ENCODE measurements at places on chromosomes 2 and 18.

DNA sequence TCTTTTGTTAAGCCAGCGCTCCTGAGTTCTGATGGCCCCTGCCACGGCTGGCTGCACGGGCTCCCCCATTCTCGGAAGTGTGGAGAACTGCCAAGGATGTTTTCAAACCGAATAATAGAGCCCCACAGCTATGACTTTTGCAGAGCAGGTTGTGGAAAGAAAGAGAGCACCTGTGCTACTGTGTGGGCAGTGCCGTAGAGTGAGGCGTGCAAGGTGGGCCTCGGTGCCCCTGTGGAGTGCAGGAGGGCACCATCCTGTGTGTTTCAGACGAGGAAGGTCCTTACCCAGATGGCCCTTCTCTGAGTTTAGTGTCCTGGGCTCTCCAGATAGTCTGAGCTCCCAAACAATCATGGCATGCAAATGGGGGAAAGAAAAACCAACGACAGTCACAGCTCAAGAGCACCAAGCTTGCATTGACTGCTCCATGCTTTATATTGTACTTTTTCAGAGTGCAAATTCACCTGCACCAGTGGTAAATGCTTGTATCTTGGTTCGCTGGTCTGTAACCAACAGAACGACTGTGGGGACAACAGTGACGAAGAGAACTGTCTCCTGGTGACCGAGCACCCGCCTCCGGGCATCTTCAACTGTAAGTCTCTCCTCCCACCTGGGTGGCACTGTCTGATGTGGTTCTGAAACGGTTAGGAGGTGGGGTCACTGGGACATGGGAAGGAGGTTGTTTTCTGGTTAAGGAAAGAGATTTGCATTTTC lies 219.4 kb downstream of the LDLRAD4 start:
- DNase-seq = no peak

DNA sequence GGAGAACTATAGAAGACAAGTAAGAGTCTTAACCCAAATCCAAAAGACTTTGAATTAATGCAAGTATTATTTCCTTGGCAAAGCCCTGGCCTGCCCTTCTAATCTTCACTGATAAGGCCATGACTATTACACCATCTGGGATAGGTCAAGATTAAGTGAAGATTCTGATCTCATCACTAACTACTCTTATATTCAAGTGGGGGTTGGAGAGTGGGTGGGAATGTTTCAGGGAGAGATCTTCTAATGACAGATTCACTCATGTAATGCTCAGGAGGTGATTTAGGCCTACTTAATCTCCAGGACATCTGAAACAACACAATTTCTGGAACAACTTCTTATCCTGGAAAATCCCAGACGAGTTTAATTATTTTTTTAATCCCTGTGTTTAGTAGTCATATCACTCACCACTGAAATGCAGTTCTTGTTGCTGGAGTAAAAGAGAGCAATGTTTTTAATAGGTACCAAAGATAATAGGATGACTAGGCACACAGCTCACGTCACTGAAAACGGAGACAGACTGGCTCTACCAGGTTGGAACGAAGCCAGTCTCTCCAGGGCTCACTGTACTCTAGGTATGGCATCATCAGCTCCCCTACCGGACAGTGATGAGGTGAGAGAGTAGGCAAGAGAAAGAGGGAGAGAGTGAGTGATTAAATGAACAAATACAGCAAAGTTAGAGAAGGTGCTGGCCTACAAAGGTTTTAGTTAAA lies 133.1 kb downstream of the NCKAP5 start:
- DNase-seq = no peak

- DNase-seq = no peak
These were observed 243.4 kb upstream of the ID2 start for GRCh38 chr2:8438476-8438875.

DNA sequence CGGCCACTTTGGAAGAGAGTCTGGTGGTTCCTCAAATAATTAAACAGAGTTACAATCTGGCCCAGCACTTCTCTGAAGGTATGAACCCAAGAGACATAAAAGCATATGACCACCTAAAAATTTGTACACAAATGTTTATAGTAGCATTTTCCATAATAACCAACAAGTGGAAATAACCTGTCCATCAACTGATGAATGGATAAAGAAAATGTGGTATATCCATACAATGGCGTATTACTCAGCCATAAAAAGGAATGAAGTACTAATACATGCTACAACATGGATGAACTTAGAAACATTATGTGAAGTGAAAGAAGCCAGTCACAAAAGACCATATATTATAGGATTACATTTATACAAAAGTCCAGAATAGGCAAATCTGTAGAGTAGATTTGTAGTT lies 76.0 kb upstream of the RGPD5 start:
- no peak for DNase-seq

- DNase-seq = no peak
These were observed 120.0 kb downstream of the DNAH6 start for GRCh38 chr2:84636080-84636971.

GRCh38 chr2:155418753-155419152 lies 720.3 kb downstream of the KCNJ3 start:
- DNase-seq = no peak

- DNase-seq = no peak
These were observed 586 bp downstream of the STK16 start for GRCh38 chr2:219245899-219246230.

DNA sequence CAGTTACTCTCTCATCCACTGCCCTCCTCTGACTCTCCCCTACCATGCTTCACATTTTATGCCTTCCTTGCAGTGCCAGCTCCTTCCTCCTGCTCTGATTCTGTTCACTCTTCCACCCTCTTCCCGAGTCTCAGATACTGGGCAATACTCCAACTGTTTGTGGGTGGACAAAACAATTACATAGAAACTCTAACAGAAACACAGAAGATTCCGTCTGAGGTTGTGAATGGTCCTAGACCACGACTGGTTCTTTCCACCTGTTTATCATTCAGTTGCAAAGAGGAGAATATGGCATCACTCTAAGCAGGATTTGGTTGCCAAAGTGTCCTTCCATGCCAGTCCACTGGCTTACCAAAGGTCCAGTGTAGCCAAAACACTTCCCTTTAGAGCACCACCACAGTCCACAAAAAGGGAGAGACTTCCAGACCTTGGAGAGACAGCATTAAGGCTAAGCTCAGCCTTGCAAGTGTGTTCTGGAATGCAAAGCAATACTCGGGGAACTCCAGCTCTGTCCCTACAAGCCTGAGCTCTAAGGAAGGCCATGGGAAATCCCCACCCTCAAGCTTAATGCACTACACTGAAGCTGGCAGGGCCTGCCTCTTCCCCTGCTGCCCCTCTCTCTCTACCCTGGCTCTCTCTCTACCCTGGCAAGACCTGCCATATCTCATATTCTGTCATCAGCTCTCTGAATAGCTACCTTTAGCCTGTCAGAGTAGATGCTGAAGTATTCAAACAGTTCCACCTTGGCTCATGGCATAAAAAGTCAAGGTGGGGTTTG lies 33.6 kb upstream of the RND3 start:
- no peak for DNase-seq

- DNase-seq = no peak
These were observed 1845.6 kb upstream of the PIK3C3 start for GRCh38 chr18:40109252-40110049.
